ENCODE measurements at places on chromosomes 3 and 15.
A peak's percentile ranks its signal among the peaks of the same experiment; 100 is the strongest.

DNA sequence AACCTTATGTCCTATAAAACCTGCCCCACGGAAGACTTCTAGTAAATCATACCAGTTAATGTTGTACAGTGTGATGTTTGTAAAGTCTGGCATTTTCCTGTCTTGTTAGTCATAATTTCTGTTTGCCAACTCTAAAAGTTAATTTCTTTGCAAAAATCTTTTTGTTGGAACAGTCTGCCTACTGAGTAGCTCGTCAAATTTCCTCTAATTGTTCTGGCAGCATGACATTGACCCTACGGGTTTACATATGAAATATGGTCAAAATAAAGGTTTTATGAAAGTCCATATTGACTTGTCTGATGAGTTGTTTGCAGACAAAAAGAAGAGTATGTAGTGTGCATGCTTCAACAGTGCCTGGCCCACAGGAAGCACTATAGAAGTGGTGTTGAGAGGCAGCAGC is 79.8 kb upstream of the SOX2 start:
- DNase-seq, result no peak

DNA sequence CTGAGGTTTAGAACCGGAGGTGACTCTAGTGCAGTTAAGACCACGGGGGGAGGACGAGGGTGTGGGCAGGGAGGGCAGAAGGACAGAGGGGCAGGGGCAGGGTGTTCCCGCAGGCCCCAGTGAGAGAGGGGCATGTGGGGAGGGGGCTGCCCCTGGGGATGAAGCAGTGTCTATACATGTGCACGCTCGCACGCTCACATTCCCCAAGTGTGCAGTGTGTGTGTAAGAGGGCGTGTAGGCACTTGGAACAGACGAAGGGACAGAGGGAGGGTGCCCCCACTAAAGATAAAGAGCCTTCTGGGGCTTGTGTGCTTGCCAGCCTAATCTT is 69.5 kb upstream of the MEF2A start:
- no peak for DNase-seq

- no peak for DNase-seq
Measured at GRCh38 chr3:71398157-71398836, 185.2 kb downstream of the FOXP1 start.

- no peak for DNase-seq
Measured at GRCh38 chr15:74958320-74958907, 1.8 kb upstream of the RPP25 start.

DNA sequence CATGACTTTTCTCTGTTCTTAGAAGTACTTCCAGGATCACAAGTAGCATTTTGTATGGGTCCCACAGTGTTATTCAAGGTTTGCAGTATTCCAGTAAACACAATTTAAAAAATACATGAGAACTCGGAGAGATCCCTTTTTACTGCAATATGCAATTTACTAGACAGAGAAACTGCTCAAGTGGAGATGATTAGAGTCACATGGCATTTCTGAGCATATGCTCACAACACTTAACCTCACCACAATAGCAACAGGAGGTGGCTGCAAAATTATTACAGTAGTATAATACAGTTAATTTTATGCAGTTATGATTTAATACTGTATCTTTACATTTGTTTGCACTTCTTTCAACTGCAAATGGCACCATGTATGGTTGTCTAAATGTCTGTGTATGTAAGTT is 87.5 kb downstream of the PIK3CB start:
- DNase-seq, result no peak

DNA sequence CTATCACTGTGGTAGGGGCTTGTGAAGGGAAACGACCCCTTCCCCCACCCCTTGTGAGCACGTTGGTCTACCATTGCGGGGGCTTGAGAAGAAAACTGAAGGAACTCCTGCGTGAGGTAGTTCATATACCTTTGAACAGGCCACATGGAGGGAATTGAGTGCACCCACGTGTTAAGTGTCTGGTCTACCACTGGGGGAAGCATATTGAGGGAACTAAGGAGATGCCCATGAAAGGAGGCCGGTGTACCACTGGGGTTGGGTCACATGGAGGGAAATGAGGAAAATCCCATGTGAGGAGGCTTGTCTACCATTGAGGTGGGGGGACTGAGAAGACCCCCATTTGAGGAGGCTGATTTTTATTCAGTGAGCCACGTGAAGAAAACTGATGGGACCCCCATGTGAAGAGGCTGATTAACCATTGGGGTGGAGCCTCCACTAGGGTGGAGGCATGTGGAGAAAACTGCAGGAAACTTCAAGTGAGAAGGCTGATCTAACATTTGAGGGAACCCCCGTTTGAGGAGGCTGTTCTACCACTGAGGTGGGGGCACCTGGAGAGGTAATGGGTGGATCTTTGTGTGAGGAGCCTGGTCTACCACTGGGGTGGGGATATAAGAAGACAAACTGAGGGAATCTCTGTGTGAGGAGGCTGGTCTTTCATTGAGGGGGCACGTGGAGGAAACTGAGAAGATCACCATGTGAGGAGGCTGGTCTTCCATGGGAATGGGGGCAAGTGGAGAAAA is 163.2 kb downstream of the FBLN2 start:
- no peak for DNase-seq

DNA sequence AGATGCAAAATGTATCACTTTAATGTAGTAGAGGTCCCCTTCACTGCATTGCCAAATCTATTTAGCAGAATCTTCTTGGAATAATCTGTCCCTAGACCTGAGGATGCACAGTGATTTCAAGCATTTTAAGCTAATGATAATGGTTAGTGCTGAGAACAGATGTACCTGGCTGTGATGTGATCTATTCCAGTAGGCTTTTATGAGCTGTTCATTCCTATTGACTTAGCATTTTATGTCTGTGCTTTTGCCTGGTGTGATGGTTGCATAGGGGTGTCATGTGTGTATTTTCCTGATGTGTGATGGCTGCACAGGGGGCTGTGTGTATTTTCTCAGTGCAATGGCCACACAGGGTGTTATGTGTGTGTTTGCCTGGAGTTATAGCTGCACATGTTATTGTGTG is 272.9 kb downstream of the TIGIT start:
- DNase-seq, result no peak

GRCh38 chr3:109098079-109098644 is 19.8 kb downstream of the MORC1 start:
- no peak for DNase-seq

- no peak for DNase-seq
Measured at GRCh38 chr15:73380661-73381060, 11.9 kb upstream of the HCN4 start.

- DNase-seq, result no peak
Measured at GRCh38 chr3:50562861-50563260, 4.7 kb downstream of the C3orf18 start.

GRCh38 chr3:50572158-50572557 is 2.8 kb downstream of the HEMK1 start:
- DNase-seq, result peak; percentile 73

- DNase-seq, result no peak
Measured at GRCh38 chr3:32009101-32009500, 27.6 kb downstream of the ZNF860 start.

GRCh38 chr3:3110749-3111361 is 681 bp upstream of the IL5RA start:
- DNase-seq, result no peak

- DNase-seq, result no peak
Measured at GRCh38 chr15:75022783-75023180, 608 bp upstream of the PPCDC start.

- no peak for DNase-seq
Measured at GRCh38 chr3:172315401-172316091, 132.7 kb downstream of the GHSR start.

GRCh38 chr3:101533603-101533968 is 20.6 kb upstream of the SENP7 start:
- no peak for DNase-seq

GRCh38 chr15:35170207-35170606 is 85.1 kb upstream of the NANOGP8 start:
- no peak for DNase-seq

GRCh38 chr3:146067048-146067447 is 93.9 kb downstream of the PLOD2 start:
- no peak for DNase-seq

Data from stimulated activated CD4-positive, alpha-beta T cell treated with anti-CD3 and anti-CD28 coated beads, Interleukin-1b, Interleukin-23, amount 100 ng/mL, for 1 hour (primary cell).